ENCODE measurements at places on chromosomes 1 and 21.

DNA sequence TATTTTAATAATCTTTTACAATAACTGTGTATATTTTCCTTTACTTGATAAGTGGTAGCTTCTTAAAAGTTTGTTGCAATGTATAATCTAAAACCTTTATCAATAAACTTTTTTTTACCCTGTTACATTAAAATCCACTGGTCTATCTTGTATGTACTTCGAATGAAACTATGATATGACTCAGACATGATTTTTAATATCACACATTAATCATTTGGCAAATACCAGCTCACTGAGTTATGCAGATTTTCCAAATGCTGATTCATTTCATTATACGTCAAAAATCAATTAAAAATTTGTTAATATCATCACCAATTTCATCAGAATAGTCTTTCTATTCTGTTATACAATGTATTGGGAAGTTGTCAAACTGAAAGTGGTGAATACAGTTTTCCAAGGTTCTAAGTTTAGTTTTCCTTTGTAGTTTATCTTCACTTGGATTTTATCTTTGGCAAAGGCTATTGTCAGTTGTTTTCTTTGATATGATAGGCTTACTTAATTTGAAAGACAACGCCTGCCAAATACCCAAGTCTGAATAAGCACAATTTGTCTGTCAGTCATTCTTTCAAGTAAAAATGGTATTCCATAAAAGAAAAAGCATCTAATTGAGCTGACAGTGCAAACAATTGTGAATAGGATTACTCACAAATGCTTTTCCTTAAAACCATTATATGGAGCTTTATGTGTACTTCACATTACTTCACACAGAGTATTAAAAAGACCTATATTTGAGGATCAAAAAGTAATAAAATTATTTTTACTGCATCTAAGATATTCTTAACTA is 127.0 kb downstream of the NME7 start:
- DNase-seq, result no peak

DNA sequence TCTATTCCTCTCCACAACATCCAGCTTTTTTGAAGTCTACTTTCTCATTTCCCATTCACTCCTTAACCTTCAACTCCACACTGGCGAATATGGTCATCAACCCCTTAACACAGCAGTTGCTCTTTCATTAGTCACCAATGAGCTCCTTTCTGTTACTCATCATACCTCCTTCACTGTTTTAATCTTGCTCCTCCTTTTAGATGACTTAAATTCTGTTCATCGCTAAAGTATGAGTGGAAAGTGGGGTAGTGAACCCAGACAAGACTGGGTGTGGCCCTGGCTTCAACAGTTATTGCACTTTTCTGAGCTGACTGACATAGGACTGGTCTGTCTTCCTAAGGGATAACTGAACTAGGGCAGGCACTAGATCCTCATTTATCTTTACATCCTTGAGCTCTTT is 51.3 kb downstream of the AKT3 start:
- DNase-seq, result peak; percentile 40

DNA sequence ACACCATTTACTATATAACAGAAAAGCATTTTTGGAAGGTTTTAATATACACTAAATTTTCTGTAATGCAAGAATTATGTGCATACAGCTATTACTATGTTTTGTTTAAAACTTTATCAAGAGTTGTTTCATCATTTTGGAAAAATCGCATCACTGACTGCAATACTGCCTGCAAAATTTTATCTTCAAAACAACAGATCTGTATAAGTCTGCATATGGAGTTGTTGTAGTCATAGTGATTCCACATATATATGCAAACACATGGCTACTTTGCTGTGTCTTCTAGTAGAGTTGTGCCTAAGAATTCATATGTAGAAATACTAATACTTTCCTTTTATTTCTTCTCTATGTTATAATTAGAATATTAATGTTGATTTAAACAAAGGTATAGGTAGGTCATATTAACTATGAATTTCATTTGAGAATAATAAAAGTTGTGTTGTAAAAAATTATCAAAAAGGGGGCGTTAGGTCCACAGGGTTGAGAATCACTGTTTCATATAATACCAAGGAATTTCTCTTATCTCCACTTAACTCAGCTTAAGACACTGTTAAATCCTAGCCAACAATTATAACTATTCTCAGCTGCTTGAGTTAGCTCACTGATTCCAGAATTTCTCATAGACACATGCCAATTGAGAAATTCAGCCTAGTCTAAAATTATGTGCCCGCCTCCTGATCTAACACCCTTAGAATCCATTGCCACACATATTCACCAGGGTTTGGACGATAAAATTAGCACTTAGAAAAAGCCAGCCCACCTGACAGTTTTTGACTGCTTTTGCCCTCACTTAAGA is 22.9 kb upstream of the LAMC1 start:
- DNase-seq, result no peak

- DNase-seq, result peak; percentile 47
These were observed 12.2 kb downstream of the UTP25 start for GRCh38 chr1:209839875-209840546.

DNA sequence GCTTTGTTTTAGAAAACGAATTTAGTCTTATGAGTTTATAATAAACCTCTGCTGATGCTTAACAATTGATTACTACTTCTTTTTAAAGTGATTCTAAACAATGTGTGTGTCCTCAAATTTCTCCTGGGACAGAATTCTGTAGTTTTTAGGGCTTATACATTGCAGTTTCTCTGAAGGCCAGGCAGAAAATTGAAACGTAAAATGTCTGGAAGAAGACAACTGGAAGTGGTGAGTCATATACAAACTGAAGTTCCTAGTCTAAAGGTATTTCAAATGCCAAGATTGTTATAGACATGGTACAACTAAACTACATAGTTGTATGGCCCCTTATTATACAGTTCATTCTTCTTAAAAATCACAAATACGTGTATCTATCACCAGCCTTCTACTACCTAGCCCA is 30.5 kb upstream of the RC3H1 start:
- DNase-seq, result no peak

GRCh38 chr1:154968731-154969130 is 1.8 kb downstream of the SHC1 start:
- DNase-seq, result no peak

DNA sequence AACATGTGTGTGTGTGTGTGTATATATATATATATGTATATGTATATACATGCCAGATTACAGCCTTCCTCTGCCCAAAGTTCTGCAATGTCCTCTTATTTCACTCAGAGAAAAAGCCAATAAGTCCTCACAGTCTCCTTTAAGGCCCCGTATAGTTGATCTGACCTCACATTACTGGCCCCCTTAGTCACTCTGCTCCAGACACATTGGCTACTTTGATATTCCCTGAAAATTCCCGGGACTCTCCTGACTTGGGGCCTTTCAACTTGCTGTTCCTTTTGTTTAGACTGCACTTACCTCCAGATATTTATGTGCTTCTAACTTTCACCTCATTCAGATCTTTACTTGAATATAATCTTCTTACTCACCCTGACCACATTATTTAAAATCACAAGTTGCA is 4.2 kb upstream of the BSDC1 start:
- no peak for DNase-seq

GRCh38 chr1:107264561-107264960 is 123.7 kb downstream of the NTNG1 start:
- DNase-seq, result no peak

GRCh38 chr1:18556364-18556763 is 74.3 kb upstream of the PAX7 start:
- DNase-seq, result no peak

GRCh38 chr1:10674700-10675609 is 121.5 kb downstream of the CASZ1 start:
- DNase-seq, result no peak

- no peak for DNase-seq
These were observed 38.8 kb downstream of the HEATR1 start for GRCh38 chr1:236565530-236565929.

DNA sequence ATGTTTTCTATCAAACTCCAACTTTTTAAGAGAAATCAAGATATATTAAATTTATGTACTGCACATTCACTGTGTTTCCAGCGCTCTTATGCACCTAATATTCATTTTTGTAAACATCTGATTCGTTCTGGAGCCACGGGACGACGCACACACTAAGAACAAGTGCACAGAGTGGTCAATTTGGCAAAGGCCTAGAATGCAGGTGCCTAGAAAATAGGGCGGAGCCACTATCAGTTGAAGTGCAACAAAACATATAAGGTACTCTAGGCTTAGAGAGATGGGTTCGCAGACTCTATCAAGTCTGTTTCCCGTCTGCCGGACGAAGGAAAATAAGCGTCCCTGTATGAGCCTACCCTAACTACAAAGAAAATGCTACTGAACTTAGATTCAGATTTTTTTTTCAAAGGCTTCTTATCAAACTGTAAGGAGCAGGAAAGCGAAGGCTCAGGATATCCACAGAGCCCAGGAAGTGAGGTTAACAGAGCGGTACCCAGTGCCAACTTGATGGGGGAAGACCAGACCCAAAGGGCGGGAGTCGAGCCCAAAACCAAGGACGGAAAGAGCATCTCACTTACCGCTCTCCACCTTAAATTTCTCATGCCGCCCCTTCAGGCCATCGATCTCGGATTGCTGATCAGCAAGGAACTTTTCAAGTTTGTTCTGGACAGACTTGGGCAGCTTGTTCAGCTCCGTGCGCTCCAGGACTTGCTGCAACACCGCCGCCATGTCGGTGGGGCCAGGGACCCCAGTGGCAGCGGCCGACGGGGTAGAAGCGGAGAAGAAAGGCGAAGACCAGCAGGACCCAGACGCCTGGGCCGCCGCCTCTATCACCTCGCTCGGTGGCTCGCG is 526 bp downstream of the TPR start:
- DNase-seq, result no peak

- DNase-seq, result no peak
These were observed 19.2 kb downstream of the SLC19A2 start for GRCh38 chr1:169466259-169467230.

DNA sequence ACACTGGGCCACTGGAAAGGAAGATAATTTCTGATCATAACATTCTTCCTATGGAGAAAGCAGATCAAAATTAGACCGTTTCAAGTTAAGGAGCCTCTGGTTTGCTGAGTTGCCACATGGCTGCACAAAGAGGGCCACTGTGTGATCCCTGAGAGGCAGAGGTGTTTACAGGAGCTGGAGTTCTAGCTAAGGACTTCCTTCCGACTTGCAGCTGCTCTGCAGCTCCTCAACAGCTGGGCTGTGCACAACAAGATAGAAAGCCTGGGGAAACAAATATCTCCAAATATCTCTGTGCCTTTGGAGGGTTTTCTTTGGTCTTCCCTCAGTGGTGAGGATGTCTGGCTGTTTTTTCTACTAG is 26.8 kb downstream of the GADD45A start:
- DNase-seq, result no peak

DNA sequence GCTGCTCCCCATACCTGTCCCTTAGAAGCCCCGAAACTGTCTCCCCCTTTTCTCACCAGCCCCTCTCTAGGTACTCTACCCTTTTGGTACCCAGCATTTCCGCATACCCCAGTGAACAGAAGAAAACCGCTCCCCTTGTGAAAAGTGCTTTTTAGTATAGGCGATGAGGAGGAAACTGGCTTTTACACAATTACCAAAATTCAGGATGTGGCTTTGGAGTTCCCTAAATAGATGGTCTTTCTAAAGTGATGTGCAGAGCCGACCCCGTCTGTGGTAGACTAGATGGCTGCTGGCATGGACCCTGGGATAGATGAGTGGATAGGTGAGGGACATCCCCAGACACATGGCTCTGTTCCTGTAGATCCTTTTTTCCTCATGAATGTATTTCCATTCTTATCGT is 2.6 kb upstream of the PER3 start:
- DNase-seq, result no peak

- no peak for DNase-seq
These were observed 60.6 kb downstream of the SCCPDH start for GRCh38 chr1:246784621-246785493.

GRCh38 chr1:18703041-18703621 is 72.5 kb downstream of the PAX7 start:
- no peak for DNase-seq

DNA sequence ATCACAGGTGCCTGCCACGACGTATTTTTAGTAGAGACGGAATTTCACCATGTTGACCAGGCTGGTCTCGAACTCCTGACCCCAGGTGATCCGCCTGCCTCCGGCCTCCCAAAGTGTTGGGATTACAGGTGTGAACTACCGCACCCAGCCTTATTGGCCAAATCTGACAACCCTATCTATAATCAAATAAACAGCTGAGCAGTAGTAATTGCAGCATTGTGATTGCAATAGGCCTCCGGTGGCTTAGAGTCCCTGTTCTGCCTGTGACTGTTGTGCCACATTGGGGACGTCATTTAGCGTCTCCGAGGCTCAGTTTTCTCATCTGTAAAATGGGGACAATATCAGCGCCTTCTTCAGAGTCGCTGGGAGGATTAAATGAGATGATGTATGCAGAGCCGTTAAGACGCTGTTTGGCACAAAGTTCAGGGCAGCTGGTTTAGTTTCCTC is 569 bp upstream of the CAPN2 start:
- no peak for DNase-seq

GRCh38 chr1:192463661-192464060 is 111.9 kb upstream of the RGS1 start:
- DNase-seq, result no peak

DNA sequence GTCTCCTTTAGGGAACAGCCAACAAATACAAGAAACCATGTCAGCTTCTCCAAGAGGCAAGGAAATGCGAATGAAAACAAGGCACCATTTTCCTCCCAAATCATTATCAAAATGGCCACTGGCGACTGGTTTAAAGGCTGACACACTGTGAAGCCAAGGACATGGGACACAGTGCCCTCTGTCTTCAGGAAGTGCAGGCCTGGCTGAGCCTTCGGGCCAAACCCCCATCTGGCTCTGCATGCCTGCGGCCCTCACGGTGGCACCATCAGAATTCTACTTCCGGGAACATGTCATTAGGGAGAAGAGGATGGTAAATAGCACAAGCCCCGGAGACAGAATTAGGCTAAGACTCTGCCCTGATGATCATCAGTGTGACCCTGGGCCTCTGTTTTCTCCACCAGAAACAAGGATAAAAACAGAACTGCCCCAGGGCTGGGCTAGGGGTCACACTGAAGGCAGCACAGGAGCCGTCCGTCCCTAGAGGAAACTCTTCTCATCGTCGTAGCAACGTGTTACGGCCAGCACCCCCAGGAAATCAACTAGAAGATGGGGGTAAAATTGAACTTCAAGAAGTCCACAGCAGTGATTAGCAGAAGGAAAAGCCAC is 103.5 kb downstream of the NPHP4 start:
- no peak for DNase-seq

GRCh38 chr1:59013276-59013927 is 229.6 kb upstream of the JUN start:
- no peak for DNase-seq
